ENCODE measurements at places on chromosomes 11 and 22.

- peak; percentile 5 for DNase-seq
Observed at GRCh38 chr11:62705413-62705812, 1.8 kb downstream of the BSCL2 start.

DNA sequence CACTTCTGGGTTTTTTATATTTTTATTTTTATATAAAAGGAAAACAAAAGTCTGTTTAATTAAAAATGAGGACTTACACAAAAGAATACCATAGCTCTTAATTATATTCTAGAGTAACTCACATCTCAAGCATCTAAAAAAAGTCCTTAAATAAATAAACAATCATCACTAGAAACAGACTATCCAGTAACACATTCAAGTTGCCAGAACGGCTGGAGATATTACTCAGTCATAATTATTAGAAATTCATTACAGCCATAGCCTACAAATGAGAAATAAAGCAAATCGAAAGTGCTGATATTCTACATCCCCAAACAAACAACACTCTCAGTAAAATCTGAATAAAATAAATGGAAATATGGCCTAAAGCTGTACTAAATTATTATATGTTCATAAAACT lies 182.5 kb upstream of the C11orf58 start:
- DNase-seq = no peak

- peak; percentile 35 for DNase-seq
Observed at GRCh38 chr11:74371269-74372052, 26.8 kb downstream of the PGM2L1 start.

DNA sequence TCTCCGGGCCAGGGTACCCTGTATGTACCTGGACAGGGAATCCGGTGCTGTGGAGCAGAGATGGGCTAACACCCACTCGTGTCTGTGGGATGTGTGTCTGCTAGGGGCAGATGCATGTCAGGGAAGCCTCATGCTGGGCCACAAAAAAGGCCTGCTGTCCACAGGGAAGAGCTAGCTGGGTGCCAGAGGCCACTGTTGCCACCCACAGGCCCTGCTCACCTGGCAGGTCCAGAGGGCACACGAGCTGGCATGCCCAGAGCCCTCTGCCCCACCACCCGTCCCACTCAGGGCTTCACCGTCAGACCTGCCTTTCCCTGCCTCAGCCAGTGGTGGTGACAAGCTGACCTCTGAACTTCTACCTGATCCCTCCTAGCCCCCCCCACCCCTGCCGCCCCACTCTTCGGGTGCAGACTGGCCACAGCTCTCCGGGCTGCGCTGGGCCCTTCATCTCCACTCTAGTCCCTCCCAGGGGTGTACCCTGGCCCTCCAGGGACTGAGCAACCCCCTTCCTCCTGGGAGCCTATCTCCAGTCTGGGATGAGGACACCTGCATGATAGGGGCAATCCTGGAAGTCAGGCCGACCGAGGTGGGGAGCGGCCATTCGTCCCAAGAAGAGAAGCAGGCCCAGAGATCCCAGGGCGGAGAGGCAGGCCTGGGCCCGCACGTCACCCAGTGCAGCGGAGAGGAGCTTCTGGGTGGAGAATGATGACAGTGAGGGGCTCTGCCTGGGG lies 1.4 kb downstream of the SLC25A22 start:
- no peak for DNase-seq

DNA sequence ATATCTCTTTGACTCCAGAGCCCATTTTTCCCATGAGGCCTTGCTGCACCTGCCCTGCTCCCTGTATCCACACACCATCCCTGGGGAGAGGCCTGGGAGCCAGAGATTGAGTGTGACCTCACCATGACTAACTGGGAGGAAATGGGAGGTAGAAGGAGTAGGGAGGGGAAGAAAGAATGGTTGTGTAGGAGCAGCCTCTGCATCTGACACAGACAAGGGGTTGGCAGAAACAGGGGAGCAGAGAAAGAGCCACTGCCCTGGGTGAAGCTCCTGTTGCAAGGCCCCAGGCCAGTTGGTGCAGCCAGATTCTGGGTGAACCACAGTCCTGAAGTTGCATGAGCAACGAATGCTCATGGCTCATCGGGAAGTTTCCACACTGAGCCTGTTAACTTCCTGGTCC lies 32.4 kb downstream of the POU2F3 start:
- DNase-seq = no peak

DNA sequence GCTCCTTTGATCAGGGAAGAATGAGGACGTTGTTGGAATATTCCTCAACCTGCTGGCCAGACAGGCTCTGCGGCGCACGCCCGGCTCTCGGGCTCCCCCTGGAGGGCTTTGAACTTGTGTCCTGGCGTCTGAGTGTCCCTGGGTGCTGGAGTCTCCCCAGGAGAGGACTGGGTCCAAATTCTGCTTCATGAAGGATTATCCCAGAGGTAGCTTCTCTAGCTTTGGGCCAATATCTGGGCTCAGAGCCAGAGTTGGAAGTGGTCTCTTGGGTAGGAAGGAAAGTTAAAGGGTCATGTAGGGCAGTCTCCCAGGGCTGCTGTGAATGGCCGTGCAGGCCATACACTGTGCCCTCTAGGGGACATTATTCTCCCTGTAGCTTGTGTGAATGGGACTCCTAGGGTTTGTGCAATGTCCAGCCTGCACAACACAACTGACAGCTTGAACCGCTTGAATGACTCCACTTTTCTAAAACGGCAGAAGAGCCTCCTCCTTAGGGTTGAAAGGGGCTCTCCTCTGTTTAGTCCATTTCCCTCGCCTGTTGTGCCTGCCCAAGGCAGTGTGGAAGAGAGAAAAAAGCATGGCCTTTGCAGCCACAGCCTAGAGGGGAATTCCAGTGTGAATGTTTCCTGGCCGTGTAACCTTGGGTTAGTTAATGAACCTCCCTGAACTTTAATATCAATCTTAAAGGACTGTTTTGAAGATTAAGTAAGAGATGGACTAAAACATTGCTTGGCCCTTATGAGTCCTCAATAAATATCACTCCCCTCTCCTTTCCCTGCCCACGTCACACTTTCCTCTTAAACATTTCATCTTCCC lies 111.2 kb upstream of the THY1 start:
- DNase-seq = peak; percentile 47

GRCh38 chr22:43007519-43008102 lies 7.3 kb downstream of the PACSIN2 start:
- DNase-seq = peak; percentile 16

DNA sequence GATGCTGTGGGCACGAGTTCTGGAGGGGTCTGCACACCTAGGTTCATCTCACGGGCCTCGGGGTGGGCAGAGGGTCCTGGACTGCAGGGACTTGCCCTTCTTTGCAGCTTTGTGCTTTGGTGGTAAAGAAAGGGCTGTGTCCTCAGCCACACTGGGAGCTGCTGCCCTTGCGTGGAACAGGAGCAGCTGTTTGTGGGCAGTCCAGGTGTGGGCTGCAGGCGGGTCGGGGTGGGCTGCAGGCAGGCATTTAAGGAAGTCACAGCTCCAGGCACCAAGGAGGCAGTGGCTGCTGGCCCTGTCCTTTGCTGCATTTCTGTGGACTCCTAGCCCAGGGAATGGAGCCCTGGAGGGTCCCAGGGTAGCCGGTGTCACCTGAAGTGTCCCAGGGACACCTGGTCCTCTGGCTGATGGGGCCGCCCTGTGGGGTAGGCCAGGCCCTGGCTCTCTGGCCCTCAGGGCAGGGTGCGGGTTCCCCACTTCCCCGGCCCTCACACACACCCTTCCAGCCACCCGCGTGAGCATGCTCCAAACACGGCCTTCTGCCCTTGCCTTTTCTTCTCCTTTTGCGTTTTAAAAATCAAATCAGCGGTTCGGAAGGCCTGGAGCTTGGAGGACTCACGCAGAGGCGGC lies 1240.3 kb downstream of the BRD1 start:
- DNase-seq = no peak

GRCh38 chr11:13104619-13105236 lies 95.6 kb downstream of the RASSF10 start:
- peak; percentile 54 for DNase-seq

GRCh38 chr11:86421946-86422345 lies 47.3 kb downstream of the CCDC81 start:
- DNase-seq = no peak

DNA sequence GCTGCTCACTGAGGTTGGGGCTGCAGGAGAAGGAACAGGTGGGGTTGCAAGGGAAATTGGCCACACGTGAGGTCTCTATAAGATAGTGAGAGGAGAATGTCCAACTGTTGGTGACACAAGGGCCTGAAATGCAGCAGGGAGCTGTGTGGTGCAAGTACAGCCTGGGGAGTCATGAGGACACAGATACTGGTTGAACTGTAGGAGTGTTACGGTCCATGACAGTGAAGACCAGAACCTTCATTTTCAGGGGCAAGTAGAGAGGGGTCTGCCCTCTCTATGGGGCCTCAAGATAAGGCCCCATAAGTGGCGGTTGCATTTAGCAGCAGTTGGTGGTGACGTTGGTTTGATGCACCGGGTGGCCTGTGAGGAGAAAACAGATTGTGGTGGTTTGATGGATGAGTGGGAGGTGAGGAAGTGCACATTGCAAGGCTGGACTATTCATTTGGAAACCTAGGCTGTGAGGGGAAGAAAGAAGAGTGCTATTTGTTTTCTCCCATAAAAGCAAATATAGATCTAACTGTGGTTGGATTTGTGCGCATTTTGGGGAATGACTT lies 39.4 kb downstream of the MICAL2 start:
- DNase-seq = no peak

DNA sequence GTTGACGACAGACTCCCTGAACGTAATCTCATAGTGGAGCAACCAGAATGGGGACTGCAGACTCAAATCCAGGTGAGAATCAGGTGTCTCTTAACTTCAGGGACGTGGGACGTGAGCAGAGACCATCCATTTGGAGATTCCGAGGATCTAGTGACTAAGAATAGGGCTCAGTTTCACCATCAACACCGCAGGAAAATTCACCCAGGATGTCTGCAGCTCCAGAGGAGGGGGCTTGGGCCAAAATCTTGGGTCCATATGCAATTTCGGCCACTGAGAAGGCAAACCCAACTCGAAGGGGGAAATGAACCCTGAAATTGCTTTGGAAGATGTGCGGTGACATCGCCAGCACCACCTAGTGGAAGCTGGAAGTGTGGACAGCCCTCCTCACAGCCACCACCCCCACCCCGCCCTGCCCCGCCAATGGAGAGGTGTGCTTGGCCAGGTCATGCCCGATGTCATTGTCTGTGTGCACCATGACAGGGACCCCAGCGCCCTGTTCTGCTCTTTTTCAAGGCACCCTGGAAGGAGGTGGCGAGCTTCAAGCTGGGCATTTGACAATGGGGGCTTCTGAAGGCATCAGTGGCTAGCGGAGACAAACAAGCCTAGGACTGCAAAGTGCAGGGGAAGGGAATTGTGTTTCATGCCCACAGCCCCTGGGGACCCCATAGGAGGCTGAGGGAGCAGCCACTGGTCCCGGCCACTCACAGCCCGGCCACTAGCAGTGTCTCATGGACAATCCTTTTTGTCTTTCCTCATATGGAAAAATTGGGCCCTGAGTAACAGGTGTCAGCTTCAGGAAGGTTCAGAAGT lies 24.8 kb downstream of the APOL1 start:
- DNase-seq = no peak

GRCh38 chr22:38802671-38803121 lies 8.8 kb upstream of the DNAL4 start:
- DNase-seq = peak; percentile 16

- no peak for DNase-seq
Observed at GRCh38 chr11:106828576-106828975, 189.7 kb downstream of the GUCY1A2 start.

DNA sequence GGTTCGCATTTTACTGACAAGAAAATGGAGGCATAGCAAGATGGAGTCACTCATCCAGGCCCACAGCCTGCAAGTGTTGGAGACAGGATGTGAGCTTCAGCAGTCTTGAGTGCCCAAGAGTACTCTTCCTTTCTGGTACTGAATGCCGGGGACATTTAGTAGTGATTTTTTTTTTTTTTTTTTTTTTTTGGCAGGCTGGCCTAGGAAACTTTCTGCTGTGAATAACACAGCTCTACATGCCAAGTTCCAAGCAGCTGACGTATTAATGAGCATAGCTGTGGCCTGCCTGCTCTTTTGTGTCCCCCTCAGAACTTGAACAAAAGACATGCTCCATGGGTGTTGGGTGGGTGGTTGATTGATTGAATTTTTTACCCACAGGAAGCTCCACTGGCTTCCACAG lies 195.5 kb upstream of the CADM1 start:
- DNase-seq = no peak

- DNase-seq = no peak
Observed at GRCh38 chr22:29200901-29201300, 4.8 kb upstream of the EMID1 start.

DNA sequence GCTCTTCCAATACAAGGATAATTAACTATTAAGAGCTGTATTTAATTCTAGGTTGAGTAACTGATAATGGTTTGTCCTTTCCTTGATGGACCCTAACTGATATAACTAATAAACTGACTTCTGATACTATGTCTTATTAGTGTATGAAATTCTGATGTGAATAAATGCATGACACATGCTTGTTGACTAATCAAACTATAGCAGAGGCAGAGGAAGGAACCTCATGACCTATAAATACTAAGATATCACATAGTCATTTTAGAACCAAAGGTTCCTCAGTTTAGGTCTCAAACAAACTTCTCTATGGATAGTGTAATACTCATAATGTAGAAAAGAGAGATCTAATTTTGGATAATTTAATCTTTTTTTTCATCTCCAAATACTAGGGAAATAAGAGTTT lies 4.8 kb upstream of the HBD start:
- DNase-seq = no peak

DNA sequence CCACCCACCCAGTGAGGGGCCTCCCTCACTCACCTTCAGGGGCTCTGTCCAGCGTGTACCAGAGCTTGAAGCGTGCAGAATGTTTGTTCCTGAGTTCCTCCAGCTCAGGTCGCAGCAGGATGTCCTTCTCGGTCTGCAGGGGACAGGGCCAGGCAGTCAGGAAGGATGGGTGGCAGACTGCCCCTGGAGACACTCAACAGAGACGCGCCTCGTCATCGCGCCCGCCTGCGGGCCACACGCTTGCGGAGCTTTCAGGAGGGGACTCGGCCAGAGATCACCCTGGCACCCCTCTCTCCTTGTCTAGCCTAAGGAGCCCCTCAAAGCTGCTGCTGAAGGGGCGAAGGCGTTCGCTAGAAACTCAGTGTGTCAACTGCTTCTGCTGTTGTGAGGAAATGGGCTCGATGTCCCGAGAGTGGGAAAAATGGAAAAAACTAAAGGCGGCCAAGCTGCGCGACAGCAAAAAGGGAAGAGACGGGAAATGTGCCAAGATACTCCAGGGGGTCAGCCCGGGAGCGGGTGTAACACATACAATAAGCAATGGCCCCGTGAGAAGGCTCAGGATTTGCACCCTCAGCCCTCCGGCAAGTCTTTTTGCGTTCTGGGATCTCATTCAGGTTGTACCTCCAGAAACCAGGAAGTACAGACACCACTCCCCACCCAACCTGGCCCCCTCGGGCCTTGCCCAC lies 9.2 kb upstream of the POLDIP3 start:
- DNase-seq = no peak

DNA sequence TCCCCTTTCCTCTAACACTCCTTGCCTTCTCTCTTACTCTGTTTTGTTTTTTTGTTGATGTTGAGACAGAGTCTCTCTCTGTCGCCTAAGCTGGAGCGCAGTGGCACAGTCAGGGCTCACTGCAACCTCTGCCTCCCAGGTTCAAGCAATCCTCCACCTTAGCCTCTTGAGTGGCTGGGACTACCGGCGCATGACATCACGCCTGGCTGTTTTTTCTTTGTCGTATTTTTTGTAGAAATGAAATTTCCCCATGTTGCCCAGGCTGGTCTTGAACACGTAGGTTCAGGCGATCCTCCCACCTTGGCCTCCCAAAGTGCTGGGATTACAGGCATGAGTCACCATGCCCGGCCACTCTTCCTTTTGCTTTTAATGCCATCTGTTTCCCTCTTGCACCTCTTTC lies 72.3 kb downstream of the FBXO7 start:
- DNase-seq = no peak

GRCh38 chr11:10348650-10349280 lies 43.9 kb downstream of the ADM start:
- no peak for DNase-seq

GRCh38 chr11:58580311-58580710 lies 1.4 kb downstream of the ZFP91 start:
- DNase-seq = no peak
